ENCODE measurements at places on chromosomes 13 and 19. TPM values are rescaled to one million over a fixed set of nuclear protein-coding genes. Genes with fewer than 3 reads are reported as not detected.

SIGLECL1 gene
- not detected for total RNA-seq

TMEM161A gene
- total RNA-seq, result 58.0 TPM

PLK5 gene
- total RNA-seq, result not detected

SELENOV gene
- 27.2 TPM for total RNA-seq

FUT3 gene
- not detected for total RNA-seq

SCN1B gene
- total RNA-seq, result 0.17 TPM

TNPO2 gene
- 43.9 TPM for total RNA-seq

SYCN gene
- total RNA-seq, result not detected

FCHO1 gene
- total RNA-seq, result 9.3 TPM

DAND5 gene
- 0.18 TPM for total RNA-seq

CEACAM6 gene
- total RNA-seq, result not detected

BLVRB gene
- 195 TPM for total RNA-seq

PNMA8B gene
- total RNA-seq, result not detected

SBK2 gene
- 3.6 TPM for total RNA-seq

ZNF296 gene
- total RNA-seq, result not detected

GPR183 gene
- not detected for total RNA-seq

KLF5 gene
- not detected for total RNA-seq

BRME1 gene
- total RNA-seq, result 2.9 TPM

PALM3 gene
- total RNA-seq, result 14.8 TPM

ARL11 gene
- not detected for total RNA-seq

KLK3 gene
- total RNA-seq, result not detected

NCAN gene
- not detected for total RNA-seq

ZMYM5 gene
- total RNA-seq, result 13.2 TPM

ZNF554 gene
- 6.1 TPM for total RNA-seq

C19orf85 gene
- total RNA-seq, result not detected
